Myocyte (in vitro differentiated cells): ENCODE measurements at places on chromosomes 5 and 9. TPM values are rescaled to one million over a fixed set of nuclear protein-coding genes. Genes with fewer than 3 reads are reported as not detected.

DNA sequence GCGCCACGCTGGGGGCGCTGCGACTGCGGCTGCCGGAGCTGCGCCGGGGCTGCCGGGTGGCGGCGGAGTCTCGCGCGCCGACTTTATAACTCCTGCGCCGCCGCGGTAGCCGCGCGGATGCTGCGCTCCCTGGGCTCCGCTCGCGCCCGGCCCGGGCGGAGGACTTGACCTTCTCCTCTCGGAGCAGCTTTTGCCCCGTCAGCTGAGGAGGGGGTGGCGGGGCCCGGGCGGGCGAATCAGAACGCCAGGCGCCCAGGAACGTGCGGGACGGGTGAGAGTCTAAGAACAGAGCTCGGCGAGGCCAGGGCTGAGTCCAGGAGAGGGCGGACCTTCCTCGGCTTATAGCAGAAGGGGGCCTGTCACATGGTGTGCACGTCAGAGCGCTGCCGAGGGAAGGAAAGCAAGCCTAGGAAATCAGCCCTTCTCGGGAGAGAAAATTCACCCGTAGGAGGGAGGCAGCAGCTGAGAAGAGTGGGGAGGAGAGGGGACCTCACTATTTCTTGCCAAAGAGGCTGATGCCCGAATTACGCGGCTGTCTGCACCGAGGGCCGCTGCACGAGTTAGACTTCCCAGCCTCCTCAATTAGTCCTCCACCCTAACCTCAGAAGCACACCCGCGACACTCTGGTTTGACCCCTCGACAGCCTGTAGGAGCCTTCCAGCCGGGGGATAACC is at the start of gene FOXD1:
FOXD1 (minus strand) TSS at position 315 of the 674 bp plus-strand sequence. CDS start 415 bp downstream, outside the sequence.
- DNase-seq: peak; percentile 95

GRCh38 chr5:12952409-12952808 is 992.1 kb downstream of the DNAH5 start:
- no peak for DNase-seq

GRCh38 chr9:38249587-38250210 is 142.8 kb upstream of the ALDH1B1 start:
- no peak for DNase-seq

DNA sequence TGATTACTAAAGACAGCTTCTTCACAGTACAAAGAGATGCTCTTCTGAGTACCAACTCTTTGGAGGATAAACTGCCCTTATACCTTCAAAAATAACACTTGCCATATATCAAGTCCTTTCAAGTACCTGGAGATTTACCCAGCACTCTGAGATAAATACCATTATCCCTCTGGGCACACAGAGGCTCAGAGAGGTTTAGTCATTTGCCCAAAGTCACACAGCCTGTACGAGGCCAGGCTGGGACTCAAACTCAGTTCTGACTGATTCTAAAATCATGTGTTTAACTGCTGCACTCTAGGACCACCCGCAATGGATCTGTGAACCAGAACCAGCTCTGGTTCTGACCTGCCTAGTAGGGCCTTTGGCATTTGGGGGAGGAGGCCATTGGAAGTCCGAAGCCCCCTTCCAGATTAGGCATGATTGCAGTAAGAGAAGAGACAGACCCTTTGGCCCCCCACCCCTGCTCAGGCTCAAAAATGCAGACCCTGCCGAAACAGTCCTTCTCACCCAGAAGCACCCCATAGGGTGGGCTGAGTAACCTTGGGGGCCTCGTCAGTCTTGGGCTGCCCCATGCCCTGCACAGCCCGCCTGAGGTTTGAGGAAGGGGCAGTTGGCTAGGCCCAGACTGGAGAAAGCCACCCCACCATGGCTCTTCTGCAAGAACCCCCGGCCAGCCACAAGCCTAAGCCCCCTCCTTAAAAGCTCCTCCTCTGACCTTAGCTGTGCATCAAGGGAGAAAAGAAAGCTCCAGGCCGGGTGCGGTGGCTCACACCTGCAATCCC is 32.8 kb upstream of the IL17B start:
- DNase-seq: no peak

Gene OSMR
- 15.6 and 40.0 TPM in 2 replicates for total RNA-seq

Gene KLHL9
- total RNA-seq: 24.7 and 26.5 TPM in 2 replicates

Gene TMEM203
- 39.2 and 48.4 TPM in 2 replicates for total RNA-seq

Gene IL11RA
- total RNA-seq: 11.8 and 16.0 TPM in 2 replicates

Gene SUSD3
- not detected in 2 replicates for total RNA-seq
